ENCODE measurements at places on chromosomes 4 and X.

DNA sequence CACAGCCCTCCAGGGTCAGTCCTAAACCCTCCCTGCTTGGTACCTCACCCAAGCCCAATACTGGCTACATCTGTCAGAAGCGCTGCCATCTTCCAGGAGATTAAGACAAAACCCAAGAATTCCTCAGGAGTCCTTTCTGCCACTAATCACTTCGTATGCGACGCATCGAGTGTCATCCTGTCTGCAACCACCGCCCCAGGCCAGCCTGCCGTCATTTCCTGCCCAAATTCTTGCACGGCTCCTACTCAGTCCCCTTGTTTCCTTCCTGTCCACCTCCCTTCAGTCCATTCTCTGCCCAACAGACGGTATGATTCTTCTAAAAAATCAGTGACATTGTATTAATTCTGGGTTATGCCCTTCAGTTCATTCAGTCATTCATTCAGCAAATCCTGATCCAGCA is 113.6 kb downstream of the NFKB1 start:
- no peak for DNase-seq

- no peak for DNase-seq
Observed at GRCh38 chrX:132505116-132505515, 16.3 kb upstream of the MBNL3 start.

GRCh38 chr4:105327956-105328355 is 145.9 kb downstream of the PPA2 start:
- no peak for DNase-seq

- no peak for DNase-seq
Observed at GRCh38 chrX:140229191-140229590, 263.9 kb upstream of the CXorf66 start.

DNA sequence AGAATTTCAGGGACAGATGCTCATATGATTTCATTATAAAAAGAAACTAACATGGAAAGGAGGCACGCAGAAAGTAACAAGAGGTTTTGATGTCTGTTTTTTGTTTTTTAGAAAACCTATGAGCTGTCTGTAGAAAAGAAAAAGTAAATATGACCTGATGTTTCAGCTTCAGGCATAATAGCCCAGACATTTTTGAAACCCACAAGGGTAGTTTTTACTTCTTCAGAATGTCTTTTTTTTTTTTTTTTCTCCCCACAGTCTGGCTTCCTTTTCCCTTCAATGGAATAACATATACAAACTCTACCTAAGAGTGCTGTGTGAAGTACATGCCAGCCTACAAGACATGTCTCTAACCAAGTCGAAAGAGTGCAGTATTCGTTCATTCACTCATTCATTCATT is 18.3 kb upstream of the STX18 start:
- no peak for DNase-seq

GRCh38 chr4:84279678-84280077 is 219.4 kb downstream of the NKX6-1 start:
- no peak for DNase-seq

Data from CD4-positive, CD25-positive, alpha-beta regulatory T cell (primary cell).